ENCODE measurements at places on chromosomes 1 and 21.

- no peak for DNase-seq
Observed at GRCh38 chr1:217590598-217590997, 40.3 kb downstream of the GPATCH2 start.

GRCh38 chr1:98763488-98764150 is 102.1 kb downstream of the SNX7 start:
- DNase-seq: no peak

- DNase-seq: no peak
Observed at GRCh38 chr1:2019172-2019543, at the start of gene GABRD. Gene GABRD (plus strand): TSS chr1:2019345. CDS start chr1:2019424, 79 bp downstream.

GRCh38 chr1:87100271-87100670 is 185.8 kb downstream of the HS2ST1 start:
- no peak for DNase-seq

GRCh38 chr1:171397851-171398469 is 84.0 kb downstream of the FMO4 start:
- no peak for DNase-seq

DNA sequence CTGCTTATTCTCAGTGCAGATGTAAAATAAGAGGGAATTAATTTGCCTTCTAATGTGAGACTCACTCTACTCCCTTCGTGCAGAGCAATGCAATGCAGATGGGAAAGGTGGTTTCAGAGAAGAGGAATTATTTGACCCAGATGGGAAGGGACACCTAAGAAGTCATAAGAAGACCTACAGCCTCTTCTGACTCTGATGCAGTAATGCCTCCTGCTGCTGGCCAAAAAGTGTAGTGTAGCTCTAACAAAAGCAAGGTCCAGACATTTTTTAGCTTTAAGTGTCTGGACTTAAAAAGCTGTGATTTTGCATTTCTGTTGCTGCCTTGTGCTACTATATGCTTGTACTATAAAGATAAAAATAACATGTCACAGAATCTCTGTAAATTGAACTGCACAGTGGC is 501.4 kb downstream of the TTLL7 start:
- no peak for DNase-seq

DNA sequence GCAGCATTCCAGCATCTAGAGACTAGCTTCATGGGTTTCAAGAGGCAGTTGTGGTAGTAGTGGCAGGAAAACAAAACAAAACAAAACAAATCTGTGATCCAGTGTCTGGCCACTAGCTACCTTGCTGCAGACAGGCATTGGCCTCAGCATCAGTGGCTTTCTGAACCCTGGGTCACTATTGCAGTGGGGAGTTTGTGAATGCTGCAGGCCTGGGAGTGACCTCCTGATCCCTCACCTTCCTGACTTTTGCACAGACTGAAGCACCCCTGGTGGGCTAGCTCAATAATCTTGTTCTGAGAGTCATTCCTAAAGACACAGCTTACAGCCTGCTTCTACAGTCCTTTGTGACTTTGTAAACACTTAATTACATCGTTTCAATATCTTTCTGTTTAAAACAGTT is 24.9 kb upstream of the APCS start:
- no peak for DNase-seq

- DNase-seq: no peak
Observed at GRCh38 chr1:109794319-109795132, 30.8 kb upstream of the EPS8L3 start.

- no peak for DNase-seq
Observed at GRCh38 chr1:6245869-6246496, 2.0 kb downstream of the HES3 start.
